NCI-H2107 (cell line): ENCODE measurements at places on chromosomes 2 and 18.

- DNase-seq, result no peak
Measured at GRCh38 chr2:151619337-151619989, 114.8 kb downstream of the NEB start.

DNA sequence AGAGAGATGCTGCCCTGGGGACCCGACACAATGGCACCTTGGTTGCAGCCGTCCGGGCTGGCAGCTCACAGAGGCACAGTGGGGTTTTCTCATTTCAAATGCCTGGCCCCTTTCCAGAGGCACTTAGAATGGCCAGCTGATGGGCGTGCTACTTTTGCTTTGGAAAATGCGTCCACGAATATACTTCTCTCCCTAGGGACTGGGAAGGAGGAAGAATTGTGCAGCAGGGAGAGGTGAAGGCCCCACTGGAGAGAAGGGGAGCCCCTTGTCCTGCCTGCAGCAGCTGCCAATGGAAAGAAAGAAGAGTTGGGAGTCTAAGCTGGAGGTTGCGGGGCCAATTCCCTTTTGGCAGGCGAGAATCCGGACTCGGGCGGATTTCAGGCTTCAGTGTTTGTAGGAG, 1.1 kb upstream of the MAL start:
- peak; percentile 51 for DNase-seq

GRCh38 chr18:62525608-62526007, 2.8 kb downstream of the ZCCHC2 start:
- no peak for DNase-seq

GRCh38 chr2:217244815-217245214, 385.0 kb upstream of the TNP1 start:
- DNase-seq, result no peak

GRCh38 chr2:209834767-209835166, 63.1 kb downstream of the UNC80 start:
- no peak for DNase-seq

DNA sequence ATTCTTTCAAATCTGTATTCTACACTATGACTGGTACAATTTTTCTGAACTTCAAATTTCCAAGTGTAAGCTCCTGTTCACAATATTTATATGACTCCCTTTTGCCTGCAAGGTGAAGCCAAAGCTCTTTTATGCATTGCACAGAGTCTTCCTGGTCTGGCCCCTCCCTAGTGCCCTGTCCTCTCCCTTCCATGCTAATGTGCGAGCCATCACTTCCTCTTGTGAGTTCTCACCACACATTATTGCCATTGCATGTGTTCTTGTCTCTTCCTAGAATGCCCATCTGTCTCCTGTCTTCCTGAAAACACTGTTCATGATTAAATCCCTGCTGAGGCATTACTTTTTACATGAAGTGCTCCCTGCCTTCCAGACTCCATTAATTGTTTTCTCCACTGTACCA, 169.9 kb downstream of the MC4R start:
- DNase-seq, result no peak

- no peak for DNase-seq
Measured at GRCh38 chr2:40497251-40497859, 45.5 kb upstream of the SLC8A1 start.

DNA sequence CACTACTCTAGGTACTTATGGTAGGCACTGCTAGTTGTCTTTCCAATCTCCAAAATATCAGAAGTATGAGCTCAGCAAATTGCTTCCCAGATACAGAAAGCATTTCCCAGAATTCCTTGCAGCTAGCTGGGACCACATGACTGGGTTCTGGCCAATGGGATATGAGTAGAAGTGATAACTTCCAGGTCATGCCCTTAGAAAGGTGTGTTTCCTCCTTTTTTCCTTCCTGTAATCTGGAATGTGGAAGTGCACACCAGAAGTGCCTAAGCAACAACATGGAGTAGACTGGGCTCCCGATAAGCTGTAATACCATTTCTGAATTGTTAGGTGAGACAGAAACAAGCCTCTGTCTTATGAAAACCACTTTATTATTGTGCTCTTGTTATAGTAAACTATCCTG, 279.8 kb downstream of the ZNF385B start:
- no peak for DNase-seq

DNA sequence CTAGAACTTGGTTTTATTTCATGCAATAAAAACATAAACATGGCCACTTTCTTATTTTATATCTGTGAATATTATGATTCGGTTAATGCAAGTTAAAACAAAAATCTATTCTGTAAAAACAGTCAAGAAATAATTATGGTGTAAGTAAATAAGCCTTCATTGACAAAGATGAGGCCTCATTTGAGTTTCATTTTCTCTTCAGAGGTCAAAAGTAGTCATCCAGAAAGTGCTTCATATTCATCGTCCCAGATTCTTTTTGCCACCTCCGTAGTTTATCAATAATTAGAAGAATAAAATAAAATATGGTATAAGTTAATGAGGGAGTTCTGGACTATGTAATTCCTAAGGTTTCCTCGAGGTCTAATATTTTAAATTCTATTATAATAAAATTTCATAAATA, 19.4 kb upstream of the HNRNPA3 start:
- no peak for DNase-seq

- DNase-seq, result no peak
Measured at GRCh38 chr2:101545950-101546349, 71.0 kb upstream of the RFX8 start.

GRCh38 chr18:10262566-10262965, 191.9 kb upstream of the APCDD1 start:
- DNase-seq, result no peak

GRCh38 chr2:179265082-179265510, 464 bp upstream of the SESTD1 start:
- DNase-seq, result no peak

- DNase-seq, result no peak
Measured at GRCh38 chr2:80001701-80002101, 302.9 kb downstream of the LRRTM1 start.

- no peak for DNase-seq
Measured at GRCh38 chr2:178333851-178334250, 117.1 kb downstream of the PRKRA start.

DNA sequence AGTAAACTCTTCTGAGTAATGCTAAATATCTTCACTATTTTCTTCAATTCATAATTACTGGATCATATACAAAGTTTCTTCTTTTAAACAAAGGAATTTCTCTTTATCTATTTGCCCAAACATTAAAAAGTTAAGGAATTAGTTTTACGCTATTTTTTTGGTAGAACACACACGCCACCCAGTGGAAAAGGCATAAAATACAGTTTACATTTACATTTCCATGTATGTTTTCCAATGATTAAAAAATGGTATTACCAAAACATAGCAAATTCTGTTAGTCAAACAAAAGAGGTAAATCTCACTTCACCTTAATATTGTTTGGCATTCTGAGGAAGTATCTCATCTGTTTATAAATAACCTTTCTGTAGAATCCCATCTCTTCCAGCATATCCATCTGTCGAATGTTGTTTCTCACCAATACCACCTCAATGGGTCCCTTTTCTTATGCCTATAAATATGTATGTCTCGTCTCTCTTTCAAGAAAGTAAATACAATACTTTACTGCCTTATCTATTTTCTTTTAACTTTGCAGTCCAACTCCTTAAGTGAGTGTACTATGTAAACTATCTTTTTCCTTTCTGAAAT, 7.2 kb downstream of the BOLL start:
- no peak for DNase-seq

DNA sequence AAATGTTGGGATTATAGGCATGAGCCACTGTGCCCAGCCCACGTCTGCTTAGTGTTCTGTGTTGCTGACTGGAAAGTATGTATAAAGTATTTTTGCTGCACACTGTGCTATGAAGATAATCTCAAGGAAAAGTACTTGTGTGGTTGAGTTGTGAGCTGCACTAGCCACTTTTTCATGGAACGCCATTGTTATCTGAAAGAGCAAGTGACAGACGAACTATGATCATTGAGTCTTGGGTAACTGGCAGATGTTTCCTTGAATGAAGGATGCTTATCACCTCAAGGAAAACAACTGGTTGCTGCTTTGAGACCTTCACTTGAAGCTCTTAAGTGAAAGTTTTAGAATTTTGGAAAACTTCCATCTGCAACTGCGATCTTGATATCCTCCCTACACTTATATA, 82.2 kb upstream of the KCTD1 start:
- DNase-seq, result no peak

GRCh38 chr2:122519366-122519765, 763.9 kb downstream of the TSN start:
- no peak for DNase-seq

DNA sequence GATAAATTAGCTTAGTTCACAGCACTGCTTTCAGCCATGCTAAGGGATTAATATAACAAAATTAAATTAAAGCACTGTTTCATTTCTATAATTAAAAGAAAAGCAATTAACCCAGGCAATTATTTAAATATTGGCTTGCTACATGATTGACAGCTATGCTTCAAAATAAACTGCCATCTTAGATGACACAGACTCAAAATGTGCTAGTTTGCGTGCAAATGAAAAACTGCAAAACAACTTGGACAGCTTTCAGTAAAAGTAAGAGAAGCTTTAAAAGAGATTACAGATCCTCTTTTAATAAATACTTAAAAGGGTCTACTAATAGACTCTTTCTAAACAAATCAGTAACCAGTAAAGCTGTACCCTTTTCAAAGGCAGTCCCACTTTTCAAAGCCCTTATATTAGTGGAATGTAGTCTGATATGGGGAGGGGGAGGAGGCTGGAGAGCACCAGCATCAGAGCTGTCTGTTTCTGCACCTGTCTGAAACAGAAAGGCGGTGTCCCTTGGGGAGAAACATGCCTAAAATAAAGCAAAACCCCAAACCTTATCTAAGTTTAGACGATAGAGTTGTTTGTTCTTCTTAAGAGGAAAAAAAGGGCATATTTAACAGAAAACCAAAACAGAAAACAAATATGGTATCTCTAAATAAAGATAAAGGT, 20.8 kb downstream of the EIF2AK3 start:
- DNase-seq, result no peak

DNA sequence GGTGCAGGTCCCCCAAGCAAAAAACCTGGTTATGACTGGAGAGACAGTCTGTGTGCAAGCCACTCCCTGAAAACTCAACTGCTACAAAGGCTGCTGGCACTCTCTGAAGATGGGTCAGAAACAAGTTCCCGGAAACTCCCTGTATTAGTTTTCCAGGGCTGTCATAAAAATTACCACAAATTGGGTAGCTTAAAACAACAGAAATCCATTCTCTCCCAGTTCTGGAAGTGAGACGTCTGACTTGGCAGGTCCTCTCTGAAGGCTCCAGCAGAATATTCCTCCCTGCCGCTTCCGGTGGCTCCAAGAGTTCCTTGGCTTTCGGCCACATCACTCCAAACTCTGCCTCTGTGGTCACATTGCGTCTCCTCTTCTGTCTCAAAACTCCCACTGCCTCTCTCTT, 30.1 kb upstream of the SERPINE2 start:
- DNase-seq, result no peak

- DNase-seq, result no peak
Measured at GRCh38 chr18:5512176-5512575, 31.6 kb downstream of the EPB41L3 start.

DNA sequence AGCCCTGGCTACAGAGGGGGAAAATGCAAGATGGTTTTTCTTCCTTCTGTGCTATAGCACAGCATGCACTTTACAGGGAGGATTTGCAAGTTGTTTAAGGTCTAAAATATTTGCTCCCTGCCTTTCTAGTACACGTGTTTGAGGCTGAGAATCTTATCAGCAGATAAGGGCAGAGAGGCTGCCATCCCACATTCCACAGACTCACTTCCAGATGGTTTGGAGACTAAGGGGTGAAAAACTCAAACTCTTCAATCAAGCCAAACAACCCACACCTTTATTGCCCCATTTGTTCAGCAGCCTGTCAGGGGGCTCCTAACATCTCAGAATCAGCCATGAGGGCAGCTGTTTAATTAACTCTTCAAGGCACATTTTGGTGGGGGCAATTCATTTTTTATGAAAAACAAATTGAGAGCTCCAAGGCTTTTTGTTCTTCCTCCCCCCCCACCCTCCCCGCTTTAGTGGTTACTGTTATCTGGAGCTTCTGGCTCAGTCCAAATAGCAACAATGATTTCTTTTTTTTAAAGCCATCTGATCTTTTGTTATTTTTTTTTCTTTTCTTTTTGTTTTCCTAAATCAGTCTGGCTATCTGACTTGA, 242.6 kb upstream of the NT5C1B start:
- no peak for DNase-seq

GRCh38 chr2:195535911-195536522, 121.0 kb upstream of the SLC39A10 start:
- DNase-seq, result no peak

DNA sequence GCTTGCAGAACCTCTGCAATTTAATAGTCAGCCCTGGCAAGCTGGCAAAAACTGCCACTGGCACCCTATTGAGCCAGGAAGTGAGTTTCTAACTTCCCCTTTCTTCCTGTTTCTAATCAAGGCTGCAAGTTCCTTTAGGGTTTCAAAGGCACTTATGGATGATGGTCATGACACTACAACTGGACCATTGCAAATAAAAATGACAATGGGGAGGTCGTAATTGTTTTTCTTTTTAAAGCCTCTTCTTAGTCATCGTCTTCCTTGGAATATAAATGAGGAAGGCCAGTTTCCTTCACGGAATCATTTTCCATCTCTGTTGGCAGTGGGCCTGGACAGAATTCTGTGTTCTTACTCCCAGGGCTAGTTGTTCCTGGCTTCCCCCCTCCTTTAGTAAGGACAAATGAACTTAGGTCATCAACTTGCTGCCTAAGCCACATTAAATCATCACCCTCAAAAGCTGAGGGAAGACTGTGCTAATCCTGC, 35.8 kb downstream of the SH3RF3 start:
- no peak for DNase-seq

DNA sequence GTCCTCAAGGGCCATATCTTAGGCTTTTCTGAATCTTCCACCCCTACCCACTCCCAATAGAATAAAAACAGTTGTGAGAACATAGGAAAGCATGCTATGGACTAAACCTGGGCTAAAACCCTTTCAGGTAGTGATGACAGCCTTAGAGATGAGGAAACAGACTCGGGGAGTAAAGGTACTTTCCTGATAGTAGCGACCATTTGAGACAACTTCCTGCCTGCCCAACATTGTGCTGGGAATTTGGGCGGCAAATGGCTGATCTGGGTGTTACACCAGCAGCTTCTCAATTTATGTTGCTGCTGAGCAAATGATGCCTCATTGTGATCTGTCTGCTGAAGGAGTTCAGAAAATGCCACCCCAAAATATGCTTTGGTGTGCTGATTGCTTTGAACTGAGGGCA, 66.6 kb downstream of the TMEM17 start:
- DNase-seq, result no peak

- no peak for DNase-seq
Measured at GRCh38 chr2:27209621-27210401, 2.0 kb upstream of the ATRAID start.

DNA sequence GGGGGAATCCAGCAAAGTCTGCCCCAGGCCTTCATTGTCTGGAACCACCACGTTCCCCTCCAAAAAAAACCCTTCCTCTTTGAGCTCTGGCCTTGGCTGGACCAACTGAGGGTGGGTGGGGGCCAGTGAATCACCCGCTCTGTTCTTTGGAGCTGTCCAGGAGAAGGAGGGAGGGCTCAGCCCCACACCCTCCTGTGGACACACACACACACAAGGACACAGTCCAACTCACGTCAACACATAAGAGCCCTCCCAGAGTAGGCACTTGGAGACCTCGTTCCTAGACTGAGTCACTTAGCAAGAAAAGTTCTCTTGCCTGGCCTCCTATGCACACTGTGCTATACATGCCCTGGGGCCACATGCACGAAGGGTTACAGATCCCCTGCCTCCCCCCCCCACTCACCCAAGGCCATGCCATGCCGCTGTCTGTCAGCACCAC, 1.2 kb upstream of the TNS1 start:
- no peak for DNase-seq

GRCh38 chr18:56659111-56659510, 8.0 kb downstream of the WDR7 start:
- no peak for DNase-seq
